Effector memory CD4-positive, alpha-beta T cell (primary cell): ENCODE measurements at places on chromosomes 7 and 10.

GRCh38 chr7:75984130-75985008 lies 10.0 kb downstream of the TMEM120A start:
- no peak overlapping the region for H3K4me3 ChIP-seq
- H3K4me1 ChIP-seq: no peaks in the 10 kb centered on the region

GRCh38 chr10:71648933-71649320 lies 70.7 kb downstream of the C10orf105 start:
- no peak overlapping the region for H3K4me3 ChIP-seq
- no peak for DNase-seq

DNA sequence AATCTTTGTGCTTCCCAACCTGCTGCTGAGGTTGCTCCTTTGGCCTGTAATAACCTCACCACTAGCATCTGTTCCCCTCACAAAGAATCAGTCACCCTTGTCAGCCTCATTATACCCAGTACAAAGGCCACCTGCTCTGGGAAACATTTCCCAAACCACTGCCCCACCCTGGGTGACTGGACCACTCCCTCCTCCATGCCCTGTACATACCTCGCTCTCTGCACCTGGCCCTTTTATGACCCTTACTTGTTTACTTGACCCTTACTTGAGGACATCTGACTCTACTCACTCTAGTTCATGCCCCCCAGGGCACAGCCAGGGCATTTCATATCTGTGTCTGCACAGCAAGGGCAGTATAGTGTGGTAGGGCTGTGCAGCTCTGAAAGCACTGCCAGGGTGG lies 21.4 kb upstream of the AOC1 start:
- no peak for DNase-seq
- H3K4me3 ChIP-seq: no peak overlapping the region
- peaks cover 6% of the 10 kb centered on the region for H3K27me3 ChIP-seq
- H3K4me1 ChIP-seq: no peaks in the 10 kb centered on the region
- no peaks in the 10 kb centered on the region for H3K36me3 ChIP-seq

DNA sequence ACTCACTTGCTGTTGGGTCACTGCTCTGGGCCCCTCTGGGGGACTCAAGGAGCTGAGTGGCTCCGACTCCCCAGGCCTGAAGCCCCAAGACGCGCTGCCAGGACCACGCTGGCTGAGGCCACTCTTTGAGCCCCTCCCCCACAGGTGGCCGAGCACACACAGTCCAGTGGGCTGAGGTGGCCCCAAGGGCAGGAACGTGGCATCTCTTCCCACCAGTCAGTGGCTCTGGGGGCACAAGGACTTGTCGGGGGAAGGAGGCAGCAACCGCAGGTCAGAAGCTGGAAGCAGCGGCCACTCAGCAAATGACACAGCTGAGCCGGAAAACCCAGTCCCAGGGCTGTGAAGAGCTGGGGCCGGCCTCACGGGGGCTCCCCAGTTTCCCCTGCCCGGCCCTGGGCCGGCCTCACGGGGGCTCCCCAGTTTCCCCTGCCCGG lies 24.1 kb downstream of the GRIFIN start:
- H3K27ac ChIP-seq: no peak overlapping the region
- no peaks in the 10 kb centered on the region for H3K36me3 ChIP-seq
- H3K27me3 ChIP-seq: no peaks in the 10 kb centered on the region
- no peak for DNase-seq
- H3K4me1 ChIP-seq: peaks cover 11% of the 10 kb centered on the region
- peak overlapping the region; percentile 39 for H3K4me3 ChIP-seq

- no peaks in the 10 kb centered on the region for H3K27me3 ChIP-seq
- DNase-seq: no peak
- no peak overlapping the region for H3K27ac ChIP-seq
These were observed 48.9 kb upstream of the DUSP5 start for GRCh38 chr10:110448682-110449418.

GRCh38 chr10:70575486-70575873 lies 27.1 kb downstream of the PRF1 start:
- H3K36me3 ChIP-seq: no peaks in the 10 kb centered on the region
- no peaks in the 10 kb centered on the region for H3K27me3 ChIP-seq
- H3K4me3 ChIP-seq: no peak overlapping the region
- H3K4me1 ChIP-seq: peaks cover 37% of the 10 kb centered on the region
- DNase-seq: no peak

- H3K27ac ChIP-seq: no peak overlapping the region
- no peaks in the 10 kb centered on the region for H3K27me3 ChIP-seq
- no peak overlapping the region for H3K4me3 ChIP-seq
- H3K4me1 ChIP-seq: no peaks in the 10 kb centered on the region
- no peaks in the 10 kb centered on the region for H3K36me3 ChIP-seq
These were observed 210.7 kb upstream of the GNAI1 start for GRCh38 chr7:79923953-79924352.

DNA sequence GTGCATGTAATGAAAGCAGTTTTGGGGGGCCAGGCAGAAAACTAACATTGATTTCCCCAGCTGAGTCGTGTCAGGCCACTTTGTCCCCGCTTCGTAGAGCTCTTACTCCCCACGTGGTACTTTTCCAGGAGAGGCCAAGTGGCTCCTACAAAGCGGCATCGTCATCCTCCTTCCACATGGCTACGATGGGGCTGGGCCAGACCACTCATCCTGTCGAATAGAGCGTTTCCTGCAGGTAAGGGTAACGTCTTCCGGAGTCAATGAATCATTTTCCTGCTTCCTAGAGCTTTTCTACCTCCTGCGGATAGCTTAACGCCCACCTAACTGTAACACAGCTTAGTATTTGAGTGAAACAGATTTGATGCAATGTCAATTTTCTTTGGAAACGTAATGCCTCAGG lies 21.7 kb upstream of the SEC61A2 start:
- DNase-seq: no peak
- H3K27ac ChIP-seq: no peak overlapping the region
- no peaks in the 10 kb centered on the region for H3K27me3 ChIP-seq
